Activated CD4-positive, alpha-beta T cell treated with anti-CD3 and anti-CD28 coated beads, Interleukin-2, amount 50 U/mL, for 1 hour (primary cell): ENCODE measurements at places on chromosomes 1 and 21.

- no peak for DNase-seq
Measured at GRCh38 chr21:25568246-25568645, 39.0 kb downstream of the MRPL39 start.

DNA sequence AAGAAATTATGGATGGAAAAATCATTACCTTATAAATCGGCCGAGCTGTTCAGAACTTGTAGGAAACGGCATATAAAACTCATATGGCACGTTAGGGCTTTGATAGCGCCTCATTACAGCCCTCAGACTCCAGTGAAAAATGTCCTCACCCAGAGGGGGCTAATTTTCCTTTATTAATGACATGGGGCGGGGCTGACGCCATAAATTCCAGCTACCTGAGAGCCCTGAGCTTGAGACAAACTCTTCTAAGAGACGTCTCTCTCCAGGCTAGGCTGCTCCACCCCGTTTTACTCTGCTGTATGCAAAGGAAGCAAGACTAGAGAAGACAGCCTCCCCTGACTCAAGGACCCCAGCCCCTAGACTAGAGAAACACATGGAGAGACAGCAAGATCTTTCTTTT is 149.4 kb downstream of the TRABD2B start:
- no peak for DNase-seq

DNA sequence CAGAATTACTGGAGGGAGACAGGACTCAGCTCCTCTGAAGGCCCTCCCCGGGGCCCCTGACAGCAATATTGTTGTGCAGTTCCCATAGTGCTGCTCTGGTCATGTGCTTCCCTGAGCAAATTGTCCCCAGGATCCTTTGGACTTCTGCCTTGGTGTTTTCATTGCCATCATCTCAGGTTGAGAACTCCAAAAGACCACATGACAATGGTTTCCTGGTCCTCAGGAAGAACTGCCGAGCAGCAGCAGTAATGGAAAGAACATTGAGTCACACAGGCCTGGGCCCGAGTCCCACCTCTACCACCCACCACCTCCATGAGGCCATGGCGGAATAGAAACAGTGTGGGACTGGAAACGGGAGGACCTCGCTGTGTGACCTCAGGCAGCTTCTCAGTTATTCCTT is 6.3 kb upstream of the CTTNBP2NL start:
- DNase-seq = no peak

GRCh38 chr1:57013522-57013921 is 47.7 kb upstream of the C8B start:
- no peak for DNase-seq

GRCh38 chr1:219427989-219428388 is 184.9 kb downstream of the ZC3H11B start:
- DNase-seq = no peak

DNA sequence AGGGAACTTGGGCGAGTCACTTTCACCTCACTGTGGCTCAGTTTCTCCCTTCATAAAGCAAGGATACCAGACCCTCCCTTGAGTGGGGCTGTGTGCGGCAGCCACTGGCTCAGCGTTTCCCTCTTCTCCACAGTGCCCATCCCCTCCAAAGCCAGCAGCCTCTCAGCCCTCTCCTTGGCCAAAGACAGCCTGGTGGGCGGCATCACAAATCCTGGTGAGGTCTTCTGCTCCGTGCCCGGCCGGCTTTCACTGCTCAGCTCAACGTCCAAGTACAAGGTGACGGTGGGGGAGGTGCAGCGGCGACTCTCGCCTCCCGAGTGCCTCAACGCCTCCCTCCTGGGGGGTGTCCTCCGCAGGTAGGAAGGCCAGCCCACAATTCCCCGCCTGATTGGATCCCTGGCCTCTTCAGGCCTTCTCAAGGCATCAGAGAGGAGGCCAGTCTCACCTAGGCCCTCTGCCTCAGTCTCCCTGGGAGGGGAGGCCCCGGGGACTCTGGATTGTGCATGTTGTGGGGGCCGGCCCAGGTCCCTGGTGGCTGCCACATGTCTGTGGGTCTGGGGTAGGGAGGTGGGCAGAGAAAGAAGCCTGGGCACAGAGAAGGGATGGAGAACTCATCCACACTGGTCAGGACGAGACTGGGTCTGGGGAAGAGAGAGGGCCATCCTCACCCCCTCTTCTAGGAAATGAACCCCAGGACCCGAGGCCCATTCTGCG is 15.2 kb downstream of the TFAP2E start:
- no peak for DNase-seq

DNA sequence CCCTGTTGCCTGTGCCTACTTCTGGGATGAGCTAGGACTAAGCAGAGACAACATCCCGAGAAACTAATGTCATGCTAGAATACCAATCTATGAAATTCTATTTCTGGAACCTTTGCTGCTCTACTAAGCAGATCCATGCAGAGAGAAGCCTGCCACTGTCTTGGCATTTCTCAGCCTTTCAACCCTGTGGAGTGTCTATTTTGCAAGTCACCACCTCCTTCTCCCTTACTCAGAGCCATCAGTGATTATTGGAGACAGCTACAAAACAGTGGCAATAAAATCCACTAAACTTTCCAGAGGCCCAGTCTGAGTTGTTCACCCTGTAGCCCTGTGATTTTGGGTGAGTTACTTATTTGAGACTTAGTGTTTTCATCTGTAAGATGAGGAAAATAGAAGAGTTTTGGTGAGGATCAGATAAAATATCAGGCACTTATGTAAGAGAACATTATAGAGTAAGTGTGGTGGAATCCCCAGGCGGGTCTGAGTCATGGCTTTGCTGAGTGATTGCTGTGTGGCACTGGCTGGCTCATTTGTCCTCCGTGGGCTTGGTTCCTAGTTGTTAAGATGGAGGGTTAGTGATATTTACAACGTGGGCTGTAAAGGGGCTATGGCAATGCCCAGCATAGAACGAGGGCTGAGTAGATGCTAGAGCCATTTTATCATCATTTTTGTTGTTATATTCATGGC is 61.1 kb downstream of the FMN2 start:
- no peak for DNase-seq

DNA sequence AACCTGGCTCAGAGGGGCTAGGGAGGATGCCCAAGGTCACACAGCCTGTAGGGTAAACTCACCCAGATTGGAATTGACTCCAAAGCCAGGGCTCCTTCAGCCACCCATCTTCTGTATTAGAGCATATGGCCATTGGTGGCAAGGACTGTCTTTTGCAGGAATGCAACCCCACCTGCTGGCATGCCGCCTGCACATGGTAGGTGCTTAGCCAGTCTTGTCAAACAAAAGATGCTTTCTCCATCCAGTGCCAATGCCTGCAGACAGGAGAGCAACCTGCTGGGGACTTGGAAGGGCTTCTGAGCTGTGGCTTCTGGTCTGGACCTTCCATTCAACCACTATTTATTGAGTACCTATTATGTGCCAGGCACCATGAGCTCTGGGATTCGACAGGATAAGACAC is 95.3 kb upstream of the TMEM51 start:
- DNase-seq = no peak

DNA sequence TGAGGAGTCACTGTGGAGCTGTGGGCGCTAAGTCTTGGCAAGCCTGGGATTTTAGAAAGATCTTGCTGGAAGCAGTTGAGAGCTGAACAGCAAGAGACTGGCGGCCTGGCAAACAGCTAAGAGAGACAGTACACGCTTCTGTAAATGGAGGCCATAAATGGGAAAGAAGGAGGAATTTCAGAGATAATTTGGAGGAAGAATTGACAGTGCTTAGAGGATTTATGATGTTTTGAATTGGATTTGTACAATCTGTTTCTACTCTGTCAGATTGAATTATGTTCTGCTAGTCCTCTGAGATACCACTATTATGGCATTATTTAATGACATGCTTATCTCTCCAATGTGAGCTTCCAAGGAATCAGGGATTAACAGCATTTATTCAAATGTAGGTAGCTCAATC is 50.1 kb downstream of the ABCA4 start:
- DNase-seq = no peak

GRCh38 chr1:199173356-199173755 is 534.5 kb downstream of the PTPRC start:
- no peak for DNase-seq

GRCh38 chr1:180574031-180574713 is 15.4 kb downstream of the OVAAL start:
- no peak for DNase-seq

GRCh38 chr1:35326246-35326866 is 57.8 kb downstream of the ZMYM4 start:
- no peak for DNase-seq

GRCh38 chr1:1799716-1800115 is 21.4 kb upstream of the NADK start:
- DNase-seq = no peak

DNA sequence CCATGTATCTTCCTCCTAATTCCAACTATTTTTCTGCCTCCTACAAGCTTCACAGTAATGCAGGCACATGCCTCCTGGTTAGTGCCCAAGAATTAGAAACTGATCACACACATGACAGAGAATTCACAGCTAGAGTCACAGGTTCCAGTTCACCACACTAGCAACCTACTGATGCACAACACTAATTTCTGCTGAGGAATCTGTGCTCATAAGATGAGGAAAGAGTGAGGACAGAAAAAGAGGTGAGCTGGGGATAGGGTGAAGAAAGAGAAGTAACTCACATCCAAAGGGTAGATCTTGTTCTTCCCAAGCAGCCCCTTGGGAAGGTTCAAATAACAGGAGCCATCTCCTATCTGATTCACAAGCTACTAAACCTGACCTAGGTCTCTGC is 61.3 kb downstream of the PUM1 start:
- DNase-seq = no peak

GRCh38 chr1:204313675-204314074 is 46.1 kb downstream of the PLEKHA6 start:
- no peak for DNase-seq

- no peak for DNase-seq
Measured at GRCh38 chr1:39132505-39133339, 71.8 kb upstream of the MACF1 start.

DNA sequence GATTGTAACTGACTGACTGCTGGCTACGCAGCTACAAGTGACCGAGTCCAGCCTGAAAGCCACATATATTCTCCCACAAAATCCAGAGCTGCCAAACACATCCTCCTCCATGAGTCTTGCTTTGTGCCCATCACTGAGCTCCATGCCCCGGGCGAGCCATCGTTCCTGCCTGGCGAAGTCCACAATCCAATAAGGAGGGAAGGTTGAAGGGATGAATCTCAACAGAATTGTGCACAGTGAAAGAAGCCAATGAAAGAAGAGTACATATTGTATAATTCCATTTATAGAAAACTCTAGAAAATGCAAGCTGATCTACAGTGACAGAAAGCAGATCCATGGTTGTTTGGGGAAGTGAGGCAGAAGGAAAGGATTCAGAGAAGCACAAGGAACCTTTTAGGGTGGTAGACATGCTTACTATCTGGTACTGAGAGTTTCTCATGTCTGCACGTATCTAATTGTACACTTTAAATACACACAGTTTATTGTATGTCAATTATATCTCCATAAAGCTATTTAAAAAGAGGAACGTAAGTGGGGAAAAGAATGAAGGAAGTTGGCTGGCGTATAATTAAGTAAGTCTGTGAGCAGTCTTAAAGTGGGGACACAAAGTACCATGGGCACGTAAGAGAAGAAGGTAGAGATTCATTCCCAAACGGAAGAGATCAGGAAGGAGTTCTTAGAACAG is 115.9 kb upstream of the JUN start:
- no peak for DNase-seq

DNA sequence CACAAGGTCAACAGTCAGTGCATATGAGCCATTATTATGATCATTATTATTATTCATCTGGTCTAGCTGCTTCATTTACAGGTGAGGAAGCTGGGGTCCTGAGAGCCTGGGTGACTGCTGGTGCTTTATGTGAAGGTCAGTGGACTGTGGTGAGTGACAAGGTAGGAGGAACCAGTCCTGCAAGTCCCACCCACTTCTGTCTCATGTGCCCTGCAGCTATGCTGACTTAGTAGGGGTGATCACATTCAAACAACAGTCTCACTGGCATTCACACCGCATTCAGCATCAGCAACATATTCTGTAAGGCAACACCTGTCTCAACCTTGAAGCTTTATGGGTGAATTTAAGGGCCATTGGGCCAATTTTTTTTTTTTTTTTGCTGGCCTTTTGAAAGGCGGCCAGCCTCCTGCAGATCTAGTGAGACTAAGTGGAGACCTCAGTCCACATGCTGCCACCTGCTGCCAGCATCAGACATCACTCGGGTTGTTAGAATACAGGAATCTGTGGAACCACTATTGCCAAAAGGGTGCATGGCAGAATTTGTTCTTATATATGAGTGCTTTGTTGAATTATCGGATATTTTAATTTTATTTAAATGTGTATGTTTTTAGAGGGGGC is 59.9 kb upstream of the CACNA1E start:
- DNase-seq = peak; percentile 32

DNA sequence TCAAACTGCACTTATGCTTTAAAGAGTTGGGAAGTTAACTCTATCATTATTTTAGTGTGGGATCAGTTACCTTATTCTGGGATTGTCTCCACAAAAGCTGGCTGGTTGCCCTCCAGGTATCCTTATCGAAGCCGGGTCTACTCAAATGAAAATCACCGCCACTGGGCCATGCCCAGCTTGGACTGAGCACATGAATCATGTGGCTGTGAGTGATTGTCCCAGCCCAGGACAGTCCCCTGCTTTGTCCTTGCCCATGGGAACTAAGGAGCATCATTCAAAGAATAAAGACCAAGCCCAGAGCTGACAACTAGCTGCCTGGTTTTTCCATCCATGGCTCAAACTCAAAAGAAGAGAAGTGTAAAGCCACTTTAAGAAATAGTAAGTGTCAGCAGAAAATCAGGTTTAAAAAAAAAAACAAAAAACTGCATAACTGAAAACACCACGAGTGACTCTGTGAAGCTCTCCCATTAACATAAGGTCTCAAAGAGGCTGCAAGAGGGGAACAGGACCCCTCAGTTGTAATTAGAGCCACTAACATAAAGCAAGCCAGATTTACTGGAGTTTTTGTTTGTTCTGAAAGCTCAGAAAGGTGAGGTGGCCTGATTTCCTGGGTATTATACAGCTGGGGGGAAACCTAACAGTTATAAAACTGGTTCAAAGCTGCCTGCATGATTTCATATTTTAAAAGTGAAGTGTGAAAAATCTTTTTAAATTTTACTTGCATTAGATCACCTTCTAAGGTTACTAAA is 91.5 kb downstream of the KIF14 start:
- DNase-seq = no peak

DNA sequence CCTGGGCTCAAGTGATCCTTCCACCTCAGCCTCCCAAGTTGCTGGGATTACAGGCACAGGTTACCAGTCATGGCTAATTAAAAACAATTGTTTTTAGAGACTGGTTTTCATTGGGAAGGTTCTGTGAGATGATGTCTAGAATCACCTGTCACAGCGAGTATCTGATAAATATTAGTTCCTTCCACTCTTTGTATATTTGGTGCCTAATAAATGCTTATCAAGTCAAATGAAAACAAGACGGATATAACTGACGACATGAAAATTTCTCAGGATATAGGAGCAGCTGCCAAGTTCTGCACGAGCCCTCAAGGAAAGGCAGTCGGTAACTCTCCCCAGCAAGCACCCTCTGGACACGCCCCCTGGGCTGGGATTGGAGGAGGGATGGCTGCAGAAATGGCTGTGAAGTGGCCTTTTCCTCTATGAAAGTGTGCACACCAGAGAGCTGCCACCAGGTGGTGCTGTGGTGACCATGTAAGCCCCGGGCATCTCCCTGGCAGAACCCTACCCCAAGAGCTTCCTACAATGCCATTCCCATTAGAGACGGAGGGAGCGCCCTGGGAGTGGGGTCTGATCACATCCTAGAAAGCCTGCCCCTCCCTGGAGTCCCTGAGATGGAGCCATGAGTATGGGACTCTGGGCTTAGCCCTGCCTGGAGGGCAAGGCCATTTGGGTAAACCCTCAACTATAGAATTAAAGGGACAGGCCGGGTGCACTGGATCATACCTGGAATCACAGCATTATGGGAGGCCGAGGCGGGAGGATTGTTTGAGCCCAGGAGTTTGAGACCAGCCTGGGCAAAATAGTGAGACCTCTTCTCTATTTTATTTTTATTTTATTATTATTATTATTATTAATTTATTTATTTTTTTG is 50.9 kb downstream of the HTR6 start:
- DNase-seq = peak; percentile 84
